ENCODE measurements at places on chromosomes 4 and X. TPM values are rescaled to one million over a fixed set of nuclear protein-coding genes. Genes with fewer than 3 reads are reported as not detected.

MORF4L2 gene
- 347 TPM for total RNA-seq

XAGE1A gene
- not detected for total RNA-seq

PLAC8 gene
- total RNA-seq = 4.0 TPM

MFAP3L gene
- 13.6 TPM for total RNA-seq

RHOXF2B gene
- not detected for total RNA-seq

CLCN4 gene
- 4.4 TPM for total RNA-seq

PAGE4 gene
- total RNA-seq = 13.3 TPM

SATL1 gene
- total RNA-seq = 0.21 TPM

MGARP gene
- 1.1 TPM for total RNA-seq

ARHGAP36 gene
- total RNA-seq = 1.0 TPM

GSX2 gene
- total RNA-seq = not detected

SH3TC1 gene
- 20.5 TPM for total RNA-seq

HTR2C gene
- 3.4 TPM for total RNA-seq

WDR17 gene
- 7.1 TPM for total RNA-seq

MAGEA12 gene
- not detected for total RNA-seq

CACNA1F gene
- total RNA-seq = 0.05 TPM

CFAP99 gene
- total RNA-seq = not detected

CXorf49 gene
- not detected for total RNA-seq

DNA sequence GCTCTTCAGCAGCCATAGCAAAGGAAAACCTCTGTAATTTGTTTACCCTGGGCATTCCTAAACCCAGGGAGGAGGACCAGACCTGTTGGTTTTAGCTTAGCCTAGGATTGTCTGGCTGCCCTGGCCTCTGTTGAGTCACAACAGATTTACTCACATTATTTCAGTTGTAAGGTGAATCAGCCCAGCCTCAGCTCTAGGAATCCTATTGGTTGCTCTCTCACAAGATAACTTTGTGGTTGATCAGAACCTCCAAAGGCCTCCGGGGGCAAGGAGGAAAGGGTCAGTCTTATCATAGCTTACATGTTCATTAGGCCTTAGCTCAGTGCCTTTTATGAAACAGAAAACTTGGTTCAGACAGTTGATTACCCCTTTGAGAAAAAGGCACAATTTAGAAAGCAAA, 41.0 kb downstream of the PDK3 start:
- DNase-seq = no peak

DNA sequence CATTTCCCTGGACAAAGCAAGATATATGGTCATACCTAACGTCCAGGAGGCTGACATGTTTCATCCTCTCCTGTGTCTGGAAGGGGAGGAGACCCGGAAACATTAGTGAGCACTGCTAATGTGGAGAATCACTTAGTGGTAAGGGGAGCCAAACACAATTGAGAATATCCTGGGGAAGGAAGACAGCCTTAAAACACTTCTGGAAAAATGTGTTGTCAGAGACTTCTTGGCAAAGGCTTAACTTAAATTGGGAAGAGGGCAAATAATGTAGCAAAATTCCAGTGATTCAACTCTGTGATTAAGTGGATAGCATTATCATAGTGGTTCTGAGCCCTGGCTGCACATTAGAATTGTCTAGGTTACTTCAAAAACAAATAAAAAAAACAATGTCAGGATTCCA, 39.5 kb downstream of the SPARCL1 start:
- DNase-seq = no peak

GRCh38 chr4:159292137-159292896, 189.4 kb downstream of the RAPGEF2 start:
- DNase-seq = no peak

DNA sequence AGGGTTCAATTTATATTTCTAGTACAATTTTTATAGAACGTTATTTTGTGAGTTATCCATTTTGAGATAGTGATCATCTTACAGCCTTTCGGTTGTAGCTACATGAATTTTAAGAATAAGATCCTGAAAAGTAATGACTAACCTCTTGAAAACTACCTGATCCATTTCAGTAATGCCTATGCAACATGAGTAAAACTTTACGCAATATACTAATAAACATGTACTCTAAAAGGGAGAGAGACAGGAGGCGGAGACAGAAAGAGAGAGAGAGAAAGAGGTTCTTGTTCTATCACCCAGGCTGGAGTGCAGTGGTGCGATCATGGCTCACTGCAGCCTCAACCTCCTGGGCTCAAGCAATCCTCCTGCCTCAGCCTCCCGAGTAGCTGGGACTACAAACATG, 816.1 kb downstream of the CCSER1 start:
- no peak for DNase-seq

DNA sequence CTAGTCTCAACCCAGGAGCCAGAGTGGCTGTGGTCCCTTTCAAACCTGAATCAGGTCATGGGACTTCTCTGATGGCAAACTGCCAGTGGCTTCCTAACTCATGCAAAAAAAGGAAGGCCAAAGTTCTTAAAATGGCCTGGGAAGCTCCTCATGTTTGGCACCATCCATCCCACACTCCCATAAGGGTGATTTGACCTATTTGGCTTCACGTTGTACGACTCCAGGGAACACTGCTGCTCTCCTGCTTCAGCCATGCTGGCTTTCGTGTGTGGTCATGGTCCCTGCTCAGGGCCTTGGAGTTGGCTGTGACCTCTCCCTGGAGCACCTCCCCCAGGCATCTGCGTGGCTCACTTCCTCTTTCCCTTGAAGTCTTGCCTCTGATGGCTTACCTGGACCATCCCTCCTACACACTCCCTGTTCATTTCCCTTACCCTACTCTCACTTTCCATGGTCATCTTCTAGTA, 12.8 kb upstream of the TMSB4X start:
- no peak for DNase-seq

DNA sequence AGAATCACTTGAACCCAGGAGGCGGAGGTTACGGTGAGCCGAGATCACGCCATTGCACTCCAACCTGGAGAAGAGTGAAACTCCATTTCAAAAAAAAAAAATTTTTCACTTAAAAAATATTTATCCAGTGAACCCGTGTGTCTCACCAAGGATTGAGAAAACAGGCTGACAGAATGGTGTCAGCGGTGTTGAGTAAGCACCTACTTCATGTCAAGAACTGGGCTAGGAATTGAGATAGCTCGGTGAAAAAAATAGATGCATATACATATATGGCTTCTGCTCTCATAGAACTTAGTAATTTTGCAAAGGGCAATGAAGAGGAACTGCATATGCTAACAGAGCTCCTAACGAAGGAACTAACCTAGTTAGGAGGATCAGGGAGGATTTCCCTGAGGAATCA, 297.3 kb downstream of the TENM3 start:
- no peak for DNase-seq

DNA sequence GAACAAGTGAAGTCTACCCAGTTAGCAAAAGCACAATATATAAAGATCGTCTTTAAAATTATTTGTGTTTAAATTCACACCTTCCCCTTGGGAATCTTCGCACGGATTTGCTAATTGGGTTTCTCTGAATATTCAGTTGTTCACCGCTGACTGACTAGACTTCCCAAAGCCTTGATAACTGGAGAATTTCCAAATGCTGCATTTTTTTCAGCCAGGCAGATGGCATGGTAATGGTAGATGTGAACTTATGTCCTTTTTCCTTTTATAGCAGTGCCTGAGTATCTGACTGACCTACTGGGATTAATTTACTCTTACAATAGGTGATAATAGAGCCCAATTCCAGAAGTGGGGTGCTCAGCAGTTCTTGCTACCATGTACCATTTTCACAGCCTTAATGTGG, 548.1 kb downstream of the PACRGL start:
- DNase-seq = no peak

DNA sequence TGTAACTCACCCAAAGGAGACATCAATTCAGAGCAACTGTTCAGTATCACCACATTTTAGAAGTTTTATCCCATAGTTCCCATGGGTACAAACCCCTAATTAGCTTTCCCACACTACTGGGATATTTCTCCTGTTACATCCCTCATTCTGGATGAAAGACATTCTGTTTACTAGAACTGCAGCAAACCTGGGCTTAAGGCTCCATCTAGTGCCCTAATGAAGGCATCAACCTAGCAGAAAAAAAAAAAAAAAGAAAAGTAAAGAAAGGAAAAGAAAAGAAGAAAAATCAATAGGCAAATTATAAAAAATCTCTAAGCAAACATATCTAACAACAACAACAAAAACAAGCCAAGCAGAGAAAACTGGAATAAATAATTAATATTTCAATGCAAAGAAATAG, 133.7 kb upstream of the CPXCR1 start:
- peak; percentile 4 for DNase-seq

GRCh38 chr4:181503687-181504390, 739.4 kb upstream of the TENM3 start:
- DNase-seq = no peak

DNA sequence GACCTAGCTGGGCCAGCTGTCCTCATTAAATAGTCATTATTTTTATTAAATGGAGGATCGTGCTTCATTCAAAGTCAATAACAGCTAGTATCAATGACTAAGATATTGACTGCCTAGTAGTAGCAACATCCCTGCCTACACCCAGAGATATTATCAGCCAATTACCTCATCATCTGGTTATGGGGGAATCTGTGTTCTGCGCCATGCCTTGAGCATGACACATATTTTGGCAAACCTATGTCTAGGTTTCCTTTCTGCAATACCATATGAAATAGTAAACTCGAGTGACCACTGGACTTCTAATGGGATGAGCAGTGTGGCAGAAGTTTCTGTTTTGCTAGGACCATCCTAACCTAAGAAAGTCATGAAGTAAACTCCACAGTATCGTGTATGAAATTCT, 50.0 kb upstream of the AADAT start:
- DNase-seq = no peak

- DNase-seq = no peak
These were observed 184.3 kb downstream of the NAA11 start for GRCh38 chr4:79141530-79141929.

GRCh38 chr4:55554453-55555030, 7.8 kb upstream of the CLOCK start:
- DNase-seq = no peak

- no peak for DNase-seq
These were observed 191.0 kb downstream of the SCFD2 start for GRCh38 chr4:53174823-53175222.

DNA sequence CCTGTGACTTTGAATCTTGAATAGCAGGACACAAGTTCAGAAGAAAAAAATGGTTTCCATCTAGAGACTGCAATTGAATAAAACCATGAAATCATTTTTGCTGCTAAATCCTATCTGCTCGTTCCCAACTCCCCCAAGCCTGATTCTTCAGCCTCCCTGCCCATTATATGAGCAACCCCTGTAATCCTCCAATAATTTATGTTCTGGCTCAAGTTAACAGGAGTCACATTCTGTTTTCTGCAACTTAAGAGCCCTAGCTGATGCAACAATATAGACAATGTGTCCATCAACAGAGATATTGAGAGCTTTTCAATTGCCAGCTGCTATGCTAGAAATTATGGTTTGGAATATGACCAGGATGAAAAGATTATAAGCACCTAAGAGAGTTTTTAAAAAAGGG, 84.1 kb downstream of the LDB2 start:
- DNase-seq = no peak

- no peak for DNase-seq
These were observed 21.8 kb upstream of the BBS12 start for GRCh38 chr4:122710434-122711308.

- no peak for DNase-seq
These were observed 33.9 kb downstream of the CASK start for GRCh38 chrX:41889317-41890025.

- DNase-seq = no peak
These were observed 33.8 kb downstream of the FAM13A start for GRCh38 chr4:89023140-89023539.

DNA sequence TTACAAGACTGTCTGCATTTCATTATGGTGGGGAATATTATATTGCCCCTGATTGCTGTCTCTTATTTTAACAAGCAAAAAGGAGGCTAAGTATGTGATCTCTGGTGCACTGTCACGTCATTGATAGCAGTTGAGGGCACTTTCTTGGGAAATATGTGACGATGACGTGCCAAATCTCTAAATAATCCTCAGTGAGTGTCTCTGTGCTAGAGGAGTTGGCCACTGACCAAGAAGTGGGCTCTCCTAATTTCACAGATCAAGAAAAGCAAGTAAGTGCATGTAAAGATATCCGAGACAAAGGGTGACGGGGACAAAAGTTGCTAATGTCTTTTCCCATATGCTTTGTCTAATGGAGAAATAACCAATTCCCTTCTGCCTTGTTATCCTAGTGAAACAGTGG, 487.4 kb upstream of the TENM3 start:
- DNase-seq = no peak

DNA sequence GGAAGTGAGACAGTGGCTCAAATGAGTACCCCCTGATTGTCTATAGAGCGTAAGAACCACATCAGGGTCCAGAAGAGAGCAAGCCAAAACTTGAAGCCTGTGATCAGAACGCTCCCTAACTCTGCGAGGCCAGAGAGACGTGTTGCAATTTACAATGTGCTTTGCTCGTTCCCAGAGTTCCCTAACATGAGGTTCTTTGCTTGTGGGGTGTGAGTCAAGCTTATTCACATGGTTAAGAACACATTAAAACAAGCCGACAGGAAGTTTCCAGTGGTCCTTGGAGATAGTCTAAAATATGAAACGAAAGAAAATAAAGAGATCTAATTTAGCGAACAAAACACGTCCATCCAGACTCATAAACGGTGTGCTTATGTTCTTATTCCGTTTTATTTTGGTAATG, 702.3 kb downstream of the TRIML1 start:
- no peak for DNase-seq

GRCh38 chrX:132463411-132463810, 25.4 kb downstream of the MBNL3 start:
- DNase-seq = no peak

GRCh38 chr4:81988178-81988577, 385.6 kb downstream of the HNRNPD start:
- DNase-seq = no peak

DNA sequence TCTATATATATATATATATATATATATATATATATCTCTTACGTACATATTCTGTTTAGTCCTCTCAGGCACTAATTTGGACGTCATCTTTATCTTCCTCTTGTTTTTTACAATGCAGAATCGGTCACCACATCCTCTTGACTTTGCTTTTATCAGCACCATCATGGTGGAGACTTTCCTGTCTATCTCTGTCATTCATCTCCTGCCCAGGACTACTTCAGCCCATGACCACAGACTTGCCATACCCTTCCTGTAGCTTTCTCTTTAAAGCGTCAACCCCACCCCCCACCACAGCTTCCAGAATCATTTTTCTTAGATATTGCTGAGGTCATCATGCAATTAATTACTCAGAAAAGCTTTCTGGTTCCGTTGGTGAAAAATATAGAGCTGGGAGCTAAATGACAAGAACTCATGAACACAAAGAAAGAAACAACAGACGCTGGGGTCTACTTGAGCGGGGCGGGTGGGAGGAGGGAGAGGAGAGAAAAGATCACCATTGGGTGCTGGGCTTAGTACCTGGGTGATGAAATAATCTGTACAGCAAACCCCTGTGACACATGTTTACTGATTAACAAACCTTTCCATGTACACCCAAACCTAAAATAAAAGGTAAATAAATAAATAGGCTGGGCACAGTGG, 30.5 kb upstream of the PRKX start:
- DNase-seq = no peak

DNA sequence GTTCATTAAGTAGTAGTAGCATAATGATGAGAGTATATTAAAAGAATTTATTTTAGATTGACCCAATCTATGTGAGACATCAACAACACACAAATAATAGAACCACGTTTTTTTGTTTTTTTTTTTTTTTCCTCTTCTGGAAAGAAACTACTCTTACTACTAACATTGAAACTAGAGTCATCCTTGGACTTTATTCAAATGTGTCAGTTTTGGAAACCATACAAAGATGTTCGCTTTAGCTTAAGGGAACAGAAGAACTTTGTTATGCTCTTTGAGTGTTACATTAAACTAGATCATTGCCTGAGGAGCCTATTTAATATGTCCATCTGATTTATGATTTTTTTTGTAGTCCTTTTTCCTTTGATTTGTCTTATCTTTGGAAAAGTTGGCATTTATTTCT, 166.7 kb downstream of the RPA4 start:
- DNase-seq = peak; percentile 6

All from urinary bladder (tissue), 4 donors.